Epithelial cell of umbilical artery (primary cell): ENCODE measurements at places on chromosomes 1 and 21. TPM values are rescaled to one million over a fixed set of nuclear protein-coding genes. Genes with fewer than 3 reads are reported as not detected.

Gene KRTAP13-2
- total RNA-seq: not detected in 2 replicates

Gene LEFTY2
- not detected in 2 replicates for total RNA-seq

Gene OR13G1
- total RNA-seq: not detected in 2 replicates

Gene HES2
- 10.0 and 59.4 TPM in 2 replicates for total RNA-seq

Gene NBPF11
- total RNA-seq: 2.3 and 3.2 TPM in 2 replicates

Gene PERM1
- not detected in 2 replicates for total RNA-seq

Gene SMIM12
- total RNA-seq: 39.7 and 41.9 TPM in 2 replicates
